B cell (primary cell): ENCODE measurements at places on chromosomes 6 and 20.

DNA sequence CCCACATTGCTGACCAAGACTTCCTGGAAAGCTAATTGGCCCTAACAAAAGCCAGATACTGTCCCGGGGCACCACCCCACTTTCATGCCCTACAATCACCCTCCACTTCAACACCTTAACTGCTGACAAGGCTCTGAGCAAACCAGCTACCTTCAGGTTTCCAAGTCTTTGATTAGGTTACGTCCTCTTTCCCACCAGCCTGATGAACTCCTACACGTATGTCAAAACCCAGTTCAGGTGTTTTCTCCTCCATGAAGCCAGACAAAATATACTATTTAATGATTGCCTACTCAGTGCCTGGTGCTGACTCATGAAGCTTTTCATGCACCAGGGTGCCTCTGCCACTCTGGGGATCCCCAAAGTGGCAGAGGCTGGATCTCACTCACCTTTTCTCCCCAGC lies 58.6 kb downstream of the CDH22 start:
- no peak for DNase-seq

- DNase-seq: no peak
Observed at GRCh38 chr20:16451982-16452381, 121.3 kb downstream of the KIF16B start.

DNA sequence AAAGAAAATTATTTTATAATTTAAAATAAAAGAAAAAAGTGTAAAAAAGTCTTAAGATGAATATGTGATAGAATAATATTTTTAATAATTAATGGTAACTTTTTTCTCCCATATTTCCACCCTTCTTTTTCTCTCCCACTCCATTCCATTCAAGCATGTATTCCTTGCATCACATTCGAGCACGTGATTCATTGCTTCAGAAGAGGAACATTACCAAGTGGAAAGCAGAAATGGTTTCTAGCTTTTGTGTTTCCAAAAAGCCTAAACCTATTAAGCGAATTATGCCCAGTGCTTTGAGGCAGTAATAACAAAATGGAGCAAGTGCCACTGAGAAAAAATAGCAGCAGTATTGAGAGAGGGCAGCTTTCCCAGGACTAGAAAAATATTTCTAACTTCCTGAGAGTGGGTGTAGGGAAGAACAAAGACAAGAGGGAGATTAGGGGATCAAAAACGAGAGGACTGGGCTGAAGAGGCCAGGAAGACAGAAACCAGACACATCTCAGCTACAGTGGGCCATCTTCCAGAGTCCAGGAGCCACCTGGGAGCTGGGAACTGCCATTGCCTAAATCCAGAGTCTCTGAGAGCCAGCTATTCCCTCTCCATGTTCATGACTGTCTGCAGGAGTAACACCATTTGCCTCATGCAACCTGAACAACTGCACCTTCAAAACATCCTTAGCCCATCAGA lies 15.0 kb upstream of the AKIRIN2 start:
- no peak for DNase-seq

DNA sequence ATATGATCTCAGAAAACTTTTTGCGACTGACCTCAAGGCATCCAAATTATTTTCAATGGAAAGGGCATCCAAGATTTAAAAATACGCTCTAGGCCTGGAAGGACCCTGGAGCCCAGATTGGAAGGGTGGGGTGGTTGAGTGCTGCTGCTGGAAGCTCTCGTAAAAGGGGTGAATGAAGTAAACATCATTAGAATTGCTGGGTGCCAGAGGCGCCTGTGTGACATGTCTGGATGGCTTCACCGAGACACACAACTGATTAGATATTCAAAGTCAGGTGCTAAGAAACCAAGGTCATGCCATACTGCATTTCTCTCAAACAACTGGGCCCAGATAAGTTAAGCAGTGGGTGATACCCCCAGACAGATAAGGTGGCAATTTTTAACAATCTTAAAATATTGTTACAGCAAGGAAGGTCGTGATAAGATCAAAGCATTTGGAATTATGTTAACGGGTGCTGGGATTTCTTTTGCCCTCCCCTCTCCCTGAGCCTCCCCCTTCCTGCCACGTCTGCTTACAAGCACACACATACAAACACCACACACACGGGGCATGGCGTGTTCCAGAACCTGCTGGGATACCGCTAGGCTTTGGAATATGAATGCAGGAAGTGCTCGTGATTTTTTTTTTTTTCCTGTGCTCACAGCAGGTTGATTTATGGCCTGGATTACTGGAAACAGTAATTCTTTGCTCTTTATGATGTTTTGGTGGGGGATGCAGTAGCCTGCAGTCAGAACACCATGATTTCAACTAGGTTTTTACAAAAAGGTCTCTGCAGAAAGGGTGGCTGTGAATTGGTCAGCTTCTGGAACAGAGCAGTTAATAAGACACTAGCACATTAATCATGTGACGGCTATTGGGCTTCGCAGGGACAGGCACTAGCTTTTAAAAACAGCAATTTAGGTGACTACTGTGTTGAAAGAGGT lies 551.2 kb downstream of the QKI start:
- no peak for DNase-seq

- DNase-seq: no peak
Observed at GRCh38 chr20:25570148-25570530, 15.2 kb downstream of the NINL start.

GRCh38 chr6:157953580-157954091 lies 28.0 kb upstream of the SYNJ2 start:
- no peak for DNase-seq
